Activated CD4-positive, CD25-positive, alpha-beta regulatory T cell (primary cell): ENCODE measurements at places on chromosomes 5 and 9.

- DNase-seq = no peak
Measured at GRCh38 chr5:43193181-43193893, 1.3 kb downstream of the NIM1K start.

- no peak for DNase-seq
Measured at GRCh38 chr5:112533362-112533761, 114.3 kb upstream of the EPB41L4A start.

DNA sequence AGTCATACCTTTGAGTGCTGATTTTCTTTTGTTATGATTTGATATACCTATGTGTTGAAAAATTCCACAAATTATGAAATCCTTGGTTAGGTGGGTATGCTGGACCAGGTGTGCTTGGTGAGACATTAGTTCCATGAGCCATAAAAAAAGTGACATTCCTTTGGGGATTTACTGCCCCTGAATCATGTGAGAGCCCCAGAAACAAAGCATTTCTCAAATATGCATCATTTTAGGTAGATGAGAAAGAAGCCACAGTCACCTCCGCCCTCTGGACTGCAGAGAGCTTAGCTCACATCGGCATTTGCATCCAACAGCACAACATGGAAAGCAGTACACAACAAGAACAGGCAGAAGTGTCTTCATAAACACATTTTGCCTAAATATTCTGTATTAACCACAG, 55.3 kb downstream of the DAP start:
- no peak for DNase-seq

GRCh38 chr9:132486706-132487350, 76.8 kb downstream of the CFAP77 start:
- DNase-seq = no peak

- no peak for DNase-seq
Measured at GRCh38 chr5:179192185-179192890, 132.2 kb downstream of the ZNF354C start.

DNA sequence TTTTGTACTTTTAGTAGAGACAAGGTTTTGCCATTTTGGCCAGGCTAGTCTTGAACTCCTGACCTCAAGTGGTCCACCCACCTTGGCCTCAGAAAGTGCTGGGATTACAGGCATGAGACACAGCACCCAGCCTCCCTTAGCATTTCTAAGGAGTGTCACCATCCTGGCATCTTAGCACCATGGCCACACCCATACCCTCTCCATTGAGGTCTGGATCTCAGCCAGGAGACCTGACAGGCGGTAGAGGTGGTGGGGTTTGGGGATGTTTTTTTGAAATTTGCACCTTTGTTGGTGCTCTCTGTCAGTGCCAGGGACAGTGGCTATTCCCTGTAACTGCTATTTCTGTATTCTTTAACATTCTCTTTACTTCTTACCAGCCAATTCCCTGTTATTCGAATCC, 72.5 kb downstream of the TRIM36 start:
- no peak for DNase-seq

DNA sequence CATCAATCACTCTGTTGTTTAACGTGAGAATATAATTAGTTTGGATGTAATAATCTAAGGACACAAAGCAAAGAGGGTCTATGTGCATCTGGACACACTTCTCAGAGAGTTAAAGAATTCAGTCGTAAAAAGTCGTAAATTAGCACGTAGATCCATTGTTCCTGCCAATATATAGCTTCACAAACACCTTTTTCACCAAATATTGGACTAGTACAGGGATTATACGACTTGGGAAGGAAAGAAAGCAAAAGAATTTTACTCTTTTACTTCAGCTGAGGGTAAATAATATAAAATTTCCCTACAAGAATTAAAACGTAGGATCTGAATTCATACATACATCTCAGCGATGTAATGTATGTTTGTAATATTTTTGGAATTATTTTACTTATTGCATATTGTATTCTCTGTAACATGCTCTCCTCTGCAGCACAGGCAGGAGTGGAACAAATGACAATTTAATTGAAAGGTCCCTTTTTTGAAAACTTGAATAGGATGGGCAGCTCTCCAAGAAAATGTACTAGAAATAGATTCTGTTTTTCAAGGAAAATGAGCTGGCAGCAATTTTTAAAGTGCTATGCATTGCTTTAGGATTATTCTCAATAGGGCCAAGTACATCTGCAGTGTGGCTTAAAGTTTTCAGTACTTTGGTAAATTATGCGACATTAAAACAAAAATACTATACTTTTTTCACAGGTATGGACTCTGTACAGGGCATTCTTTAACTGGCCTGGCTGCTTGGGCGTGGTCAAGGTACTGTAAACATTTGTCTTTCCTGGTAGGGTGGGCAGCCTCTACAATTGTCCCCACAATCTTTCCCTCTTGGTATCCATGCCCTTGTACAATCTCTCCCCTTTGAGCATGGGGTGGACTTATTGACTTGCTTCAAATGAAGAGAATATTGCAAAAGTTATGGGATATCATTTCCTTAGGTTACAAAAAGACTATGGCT, 39.7 kb upstream of the HSD17B4 start:
- no peak for DNase-seq

GRCh38 chr5:74372502-74373064, 267.9 kb downstream of the ENC1 start:
- DNase-seq = no peak

DNA sequence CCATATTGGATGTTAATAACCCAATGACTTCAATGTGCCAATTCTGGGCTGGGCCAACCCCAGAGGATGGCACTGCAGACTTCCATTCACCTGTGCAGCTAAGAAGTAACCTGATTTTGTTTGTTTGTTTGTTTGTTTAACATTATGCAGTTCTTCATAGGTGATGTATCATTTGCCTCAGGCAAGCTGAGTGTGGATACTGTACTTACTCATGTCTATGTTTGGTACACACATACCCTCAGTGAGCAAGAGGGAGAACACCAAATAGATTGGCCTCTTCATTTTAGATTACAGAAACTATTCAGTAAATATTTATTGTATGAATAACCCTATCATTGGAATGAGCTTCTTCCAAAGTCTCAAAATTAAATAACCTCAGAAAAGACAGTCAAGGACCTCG, 180.2 kb upstream of the SMC2 start:
- no peak for DNase-seq

DNA sequence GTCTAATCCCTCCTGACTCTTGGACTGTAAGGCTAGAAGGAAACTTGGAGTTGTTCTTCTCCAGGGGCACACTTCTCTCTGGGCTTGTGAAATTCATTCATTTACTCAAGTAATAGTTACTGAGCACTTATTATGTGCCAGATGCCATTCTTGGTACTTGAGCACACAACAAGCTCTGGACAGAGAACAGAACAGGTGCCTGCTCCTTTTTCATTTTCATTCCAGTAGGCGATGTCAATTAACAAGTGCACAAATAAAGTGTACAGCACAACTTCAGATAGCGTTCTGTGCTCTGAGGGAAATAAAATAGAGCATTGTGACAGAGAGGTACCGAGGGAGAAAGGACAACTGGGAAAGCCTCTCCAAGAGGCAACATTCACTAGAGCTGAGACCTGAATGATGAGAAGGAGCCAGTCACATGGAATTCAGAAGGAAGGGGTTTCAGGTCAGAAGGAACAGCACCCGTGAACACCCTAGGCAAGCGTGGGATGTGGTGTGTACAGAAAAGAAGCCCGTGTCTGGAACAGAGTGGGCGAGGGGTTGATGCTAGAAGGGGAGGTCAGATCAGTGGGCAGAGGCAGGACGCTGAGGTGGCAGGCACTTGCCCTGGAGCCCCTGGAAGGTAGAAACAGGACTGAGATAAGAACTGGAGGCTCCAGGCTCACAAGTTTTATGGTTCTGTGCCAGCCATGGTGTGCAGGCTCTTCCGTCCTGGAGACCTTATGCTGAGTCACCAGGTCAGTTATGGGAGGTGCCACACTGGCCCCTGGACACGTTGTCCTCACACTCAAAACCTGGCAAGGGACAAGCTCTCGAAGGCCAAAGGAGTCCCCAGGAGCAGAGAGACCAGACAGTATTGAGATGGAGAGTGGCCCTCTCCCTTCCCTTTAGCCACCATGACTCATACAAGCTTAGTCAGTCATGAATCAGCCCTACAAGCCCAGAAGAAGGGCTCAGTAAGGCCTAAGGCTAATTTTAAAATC, 7.2 kb upstream of the ABLIM3 start:
- DNase-seq = no peak

GRCh38 chr9:113529336-113530009, 65.9 kb downstream of the RGS3 start:
- DNase-seq = no peak

GRCh38 chr5:143402017-143402552, 1.4 kb downstream of the NR3C1 start:
- DNase-seq = no peak

DNA sequence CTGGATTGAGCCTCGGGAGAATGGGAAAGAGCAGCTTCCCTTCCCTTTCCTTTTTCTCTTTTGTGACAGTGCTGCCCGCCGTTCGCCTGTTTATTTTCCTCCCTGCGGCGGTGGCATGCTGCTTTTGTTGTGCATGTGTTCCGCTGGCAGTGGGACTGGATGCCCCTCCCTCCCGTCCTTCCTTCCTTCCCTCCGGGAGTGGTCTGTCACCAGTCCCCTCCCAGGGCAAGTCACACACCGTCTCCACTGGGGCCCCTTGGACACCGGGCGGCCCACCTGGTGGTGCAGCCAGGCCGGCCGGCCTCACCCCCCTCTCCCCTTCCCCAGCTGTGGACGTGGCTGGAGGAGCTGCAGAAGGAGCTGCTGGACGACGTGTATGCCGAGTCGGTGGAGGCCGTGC, 214.7 kb downstream of the TRIO start:
- no peak for DNase-seq

GRCh38 chr5:149452007-149452664, 73.0 kb upstream of the IL17B start:
- no peak for DNase-seq

GRCh38 chr9:27581826-27582225, 8.5 kb upstream of the C9orf72 start:
- no peak for DNase-seq

DNA sequence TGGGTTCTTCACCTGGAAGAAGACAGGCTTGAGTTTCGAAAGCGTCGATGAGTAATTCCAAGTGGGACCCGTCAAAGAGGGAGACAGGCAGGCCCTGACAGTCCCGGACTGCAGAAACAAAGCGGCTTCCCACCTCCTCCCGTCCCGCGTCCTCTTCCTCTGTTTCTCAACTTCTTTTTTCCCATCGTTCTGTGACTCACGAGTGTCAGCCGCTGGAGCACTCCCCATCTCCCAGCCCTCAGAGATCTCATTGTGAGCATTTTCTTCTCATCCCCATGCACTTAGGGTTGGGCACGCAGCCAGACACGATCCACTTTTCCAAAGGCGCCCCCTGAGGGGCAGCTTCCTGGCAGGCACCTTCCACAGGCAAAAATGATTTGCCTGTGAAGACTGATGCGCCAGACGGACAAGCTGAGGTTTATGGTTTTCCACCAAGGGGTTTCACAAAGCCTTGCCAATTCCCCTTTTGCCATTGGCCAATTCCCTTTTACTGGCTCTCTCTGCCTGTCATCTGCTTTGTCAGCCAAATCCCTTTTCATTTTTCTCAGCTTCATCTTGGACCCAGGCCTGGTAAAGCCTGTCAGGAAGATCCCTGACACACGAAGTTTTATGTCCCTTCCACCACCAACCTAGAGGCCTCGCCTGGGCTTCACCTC, 86.5 kb upstream of the ANKRD55 start:
- no peak for DNase-seq

GRCh38 chr9:18237776-18238175, 236.2 kb upstream of the ADAMTSL1 start:
- DNase-seq = no peak

GRCh38 chr9:135641745-135642144, 2.4 kb upstream of the GLT6D1 start:
- DNase-seq = no peak

DNA sequence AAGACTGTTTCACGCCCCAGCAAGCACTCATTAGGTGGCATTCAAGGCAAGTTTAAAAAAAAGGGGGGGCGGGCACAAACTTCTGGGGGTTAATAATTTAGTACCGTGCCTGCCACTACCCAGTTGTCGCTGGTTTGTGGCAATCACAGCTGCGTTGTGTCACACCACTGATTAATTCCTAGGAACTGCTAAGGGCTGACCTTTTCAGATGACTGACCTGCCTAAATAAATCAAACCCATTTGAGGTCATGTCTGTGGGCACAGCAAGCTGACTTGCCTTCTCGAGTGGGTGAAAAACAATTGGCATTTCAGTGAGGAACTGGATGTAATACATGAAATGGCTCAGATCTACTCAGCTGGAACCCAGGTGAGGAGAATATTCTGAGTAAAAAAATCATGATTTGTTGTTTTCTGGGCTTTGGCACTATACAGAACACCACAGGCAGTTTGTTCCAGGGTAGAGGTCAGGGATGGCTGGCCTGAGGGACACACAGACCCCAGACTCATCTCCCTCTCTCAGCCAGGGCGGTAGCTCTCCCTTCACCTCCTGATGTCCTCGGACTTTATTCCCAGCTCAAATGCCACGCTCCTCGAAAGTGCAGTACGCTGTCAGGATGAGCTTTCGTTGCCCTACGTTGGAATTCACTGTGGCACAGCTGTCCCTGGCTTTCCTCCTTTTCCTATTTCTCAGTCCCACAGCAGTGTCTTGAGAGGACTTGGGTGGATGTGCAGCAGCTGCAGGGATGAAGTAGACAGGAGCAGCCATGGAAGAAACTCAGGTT, 15.5 kb upstream of the MGAT1 start:
- DNase-seq = no peak

- DNase-seq = no peak
Measured at GRCh38 chr9:18109675-18110074, 364.3 kb upstream of the ADAMTSL1 start.

- DNase-seq = no peak
Measured at GRCh38 chr9:113343732-113344231, 3.7 kb upstream of the WDR31 start.

GRCh38 chr5:153122403-153122802, 368.1 kb upstream of the GRIA1 start:
- DNase-seq = no peak

DNA sequence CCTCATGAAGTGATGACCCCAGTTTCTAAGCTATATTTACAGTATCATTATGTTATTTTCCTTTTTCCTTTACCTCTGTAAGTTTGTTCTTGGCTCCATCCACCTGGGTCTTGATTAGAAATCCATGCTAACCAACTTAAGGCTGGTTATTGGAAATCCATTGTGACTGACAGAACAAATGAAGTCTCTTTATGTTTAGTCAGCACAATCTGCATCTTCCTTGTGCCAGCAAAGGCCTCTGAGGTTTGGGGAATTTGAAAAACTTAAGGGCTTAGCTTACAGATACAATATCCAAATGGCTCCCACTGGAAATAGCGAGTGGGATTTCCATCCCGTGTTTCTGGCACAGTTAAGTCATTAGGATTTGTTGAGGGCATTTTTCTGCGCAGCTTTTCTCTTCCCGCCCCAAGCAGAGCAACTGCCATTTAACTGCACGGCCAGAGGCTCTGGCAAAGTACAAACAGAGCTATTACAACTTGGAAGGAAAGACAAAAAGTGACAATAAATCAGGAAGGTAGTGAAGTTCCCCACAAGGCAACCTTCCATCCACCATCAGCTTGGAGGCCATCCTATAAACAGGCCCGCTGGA, 64.2 kb downstream of the DCP2 start:
- no peak for DNase-seq
